ENCODE measurements at places on chromosomes 7 and 10. TPM values are rescaled to one million over a fixed set of nuclear protein-coding genes. Genes with fewer than 3 reads are reported as not detected.

The PRSS2 gene
- not detected for total RNA-seq

The ENO4 gene
- not detected for total RNA-seq

The DDIT4 gene
- total RNA-seq: 42.5 TPM

DNA sequence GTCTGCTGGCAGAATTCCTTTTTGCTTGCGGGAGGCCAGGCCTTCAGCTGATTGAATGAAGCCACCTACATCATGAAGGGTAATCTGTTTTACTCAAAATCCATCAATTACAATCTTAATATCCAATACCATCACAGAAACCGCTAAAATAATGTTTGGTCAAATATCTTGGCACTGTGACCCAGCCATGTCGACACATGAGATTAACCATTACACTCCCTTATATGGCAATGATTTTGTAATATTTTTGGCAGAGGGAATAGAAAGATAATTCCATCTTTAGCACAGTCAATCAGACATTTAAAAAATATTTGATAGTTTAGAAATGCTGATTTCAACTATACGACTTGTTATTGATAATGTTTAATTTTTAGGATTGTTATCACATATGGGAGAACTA, 36.5 kb upstream of the SLC39A12 start:
- DNase-seq: no peak

GRCh38 chr7:91230503-91230902, 33.7 kb upstream of the FZD1 start:
- DNase-seq: no peak

DNA sequence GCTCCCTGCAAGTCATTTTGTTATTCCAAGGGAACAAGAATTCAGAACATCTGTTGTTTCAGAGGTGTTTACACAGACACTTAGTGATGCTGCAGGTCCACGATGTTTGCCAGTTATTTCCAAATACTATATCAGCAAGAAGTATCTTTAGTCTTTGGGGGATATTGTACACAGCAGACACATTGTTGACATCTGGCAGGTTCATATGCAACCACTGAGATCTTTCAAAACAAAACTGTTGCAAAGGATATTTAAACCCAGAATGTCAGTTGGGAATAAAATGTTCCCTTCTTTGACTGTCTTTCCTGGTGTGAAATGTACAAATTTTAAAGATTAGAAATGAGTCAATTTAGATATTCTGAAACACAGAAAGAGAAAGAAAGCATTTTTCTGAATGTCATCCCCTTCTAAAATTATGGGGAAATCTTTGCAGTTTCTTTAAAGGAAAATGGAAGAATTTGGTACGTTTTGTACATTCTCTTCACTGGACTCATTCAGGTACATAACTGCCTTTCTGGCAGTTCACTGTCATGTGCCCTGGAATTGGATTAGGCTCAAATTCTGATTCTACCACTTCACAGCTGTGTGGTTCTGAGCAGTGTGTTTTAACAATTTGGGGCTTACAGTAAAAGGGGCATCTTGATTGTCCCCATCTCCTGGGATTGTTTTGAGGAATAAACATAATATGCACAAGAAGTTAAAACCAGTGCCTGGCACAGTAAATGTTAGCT, 40.3 kb upstream of the CELF2 start:
- no peak for DNase-seq

DNA sequence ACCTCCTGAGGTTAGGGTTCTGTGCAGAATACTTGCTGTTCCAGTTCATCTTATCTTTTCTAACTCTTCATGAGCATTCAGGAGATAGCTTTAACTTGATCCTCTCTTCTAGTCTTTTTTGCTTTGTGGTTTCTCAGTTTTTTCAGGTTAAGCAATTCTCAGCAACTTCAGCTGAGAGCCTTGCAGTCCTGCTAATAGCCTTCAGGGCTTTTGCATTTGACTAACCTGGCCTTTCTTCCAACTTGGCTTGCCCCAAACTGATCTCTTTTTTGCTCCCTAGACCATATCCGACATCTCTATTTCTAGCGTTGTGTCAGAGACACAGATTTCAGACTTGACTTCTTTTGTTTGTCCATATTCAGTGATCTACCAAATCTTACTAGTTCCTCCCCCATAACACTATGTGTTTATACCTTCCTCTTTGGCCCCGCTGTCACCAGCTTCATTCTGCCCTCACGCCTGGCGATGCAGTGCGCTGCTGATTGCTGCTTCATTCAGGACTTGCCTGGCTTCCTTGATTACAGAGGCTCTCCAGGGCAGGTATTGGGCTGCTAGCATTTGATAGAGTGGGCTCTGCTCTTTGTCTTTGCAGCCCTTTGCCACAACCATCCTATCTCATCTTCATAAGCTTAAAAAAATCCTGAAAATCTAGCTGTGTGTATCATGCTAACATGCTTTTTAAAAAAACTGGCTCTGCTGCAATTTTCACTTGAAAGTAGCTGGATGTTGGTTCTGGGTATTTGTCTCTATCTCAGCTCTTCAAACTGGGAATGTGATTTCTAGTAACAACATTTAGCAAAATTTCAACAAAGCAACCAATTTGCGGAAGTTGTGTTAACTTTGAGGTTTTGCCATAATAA, 9.6 kb downstream of the CUL1 start:
- no peak for DNase-seq

DNA sequence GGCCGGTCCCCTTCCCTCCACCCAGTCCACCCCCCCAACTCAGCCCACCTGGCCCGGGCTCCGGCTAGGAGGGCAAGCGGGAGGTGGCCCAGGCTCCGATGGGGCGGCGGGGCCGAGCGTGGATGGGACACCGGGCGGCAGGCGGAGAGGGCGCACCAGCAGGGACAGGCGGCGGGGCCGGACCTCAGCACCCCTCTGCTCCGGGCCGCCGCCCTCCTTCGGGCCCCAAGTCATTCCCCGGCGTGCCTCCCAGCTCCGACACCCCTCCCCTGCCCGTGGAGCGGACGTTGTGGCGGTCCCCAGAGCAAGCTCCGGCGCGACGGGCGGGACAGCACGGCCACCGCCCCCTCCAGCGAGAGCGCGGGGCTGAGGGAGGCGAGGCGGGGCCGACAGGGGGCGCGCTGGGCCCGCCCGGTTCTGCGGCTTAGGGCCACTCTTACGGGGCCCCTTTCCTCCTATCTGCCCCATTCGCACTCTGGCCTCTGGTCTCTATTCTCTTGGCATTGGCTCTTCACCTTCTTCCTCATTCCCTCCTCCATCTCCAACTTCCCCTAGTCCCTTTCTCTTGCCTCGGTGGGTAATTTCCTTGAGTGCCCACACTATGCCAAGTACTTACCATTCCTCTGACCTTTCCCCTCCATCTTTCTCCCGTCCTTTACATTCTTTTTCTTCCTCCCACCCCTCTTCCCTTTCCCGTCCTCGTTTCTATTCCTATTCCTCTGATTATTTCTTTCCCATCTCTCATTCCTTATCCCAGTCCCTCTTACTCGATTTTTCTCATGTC, 701 bp upstream of the GBX1 start:
- peak; percentile 15 for DNase-seq

- peak; percentile 16 for DNase-seq
These were observed 36.5 kb downstream of the MALSU1 start for GRCh38 chr7:23335621-23336020.

- no peak for DNase-seq
These were observed 23.9 kb upstream of the PLPP4 start for GRCh38 chr10:120433141-120433540.

GRCh38 chr10:97071496-97071895, 114.3 kb downstream of the SLIT1 start:
- no peak for DNase-seq

- no peak for DNase-seq
These were observed 1.6 kb upstream of the ZNF239 start for GRCh38 chr10:43576062-43576461.

GRCh38 chr10:126598009-126598408, 72.5 kb downstream of the C10orf90 start:
- DNase-seq: peak; percentile 46

- DNase-seq: peak; percentile 57
These were observed 3.4 kb downstream of the TACR2 start for GRCh38 chr10:69413221-69413865.

- DNase-seq: no peak
These were observed 28.3 kb downstream of the FZD9 start for GRCh38 chr7:73461782-73462285.

DNA sequence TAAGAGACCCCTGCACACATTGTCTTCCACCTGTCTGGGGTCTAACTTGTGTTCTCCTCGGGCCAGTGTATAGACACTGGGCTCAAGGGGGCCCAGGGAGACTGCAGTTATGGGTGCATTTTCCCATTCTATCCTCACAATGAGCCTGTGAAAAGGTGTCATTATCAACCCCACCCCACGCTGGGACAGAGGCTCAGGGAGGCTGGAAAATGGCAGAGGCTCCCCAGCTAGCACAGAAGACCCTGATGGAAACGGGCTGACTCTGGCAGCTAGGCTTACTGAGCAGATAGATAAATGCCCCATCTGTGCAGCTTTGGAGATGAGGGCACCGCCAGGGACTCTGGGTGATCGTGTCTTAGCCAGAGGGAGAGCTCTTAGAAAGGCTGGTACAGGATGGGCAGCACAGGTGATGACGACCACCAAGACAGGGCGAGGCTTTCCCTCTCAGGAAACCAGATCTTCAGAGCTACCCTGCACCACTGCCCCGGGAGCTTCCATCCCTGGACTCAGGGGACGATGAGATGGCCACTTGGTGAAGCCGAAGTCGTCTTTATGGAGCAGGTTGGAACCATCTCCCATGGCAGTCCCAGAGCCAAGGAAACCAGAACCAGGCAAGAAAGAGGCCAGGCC, 58.2 kb upstream of the CHST15 start:
- no peak for DNase-seq
